ENCODE measurements at places on chromosomes 13 and 19.

DNA sequence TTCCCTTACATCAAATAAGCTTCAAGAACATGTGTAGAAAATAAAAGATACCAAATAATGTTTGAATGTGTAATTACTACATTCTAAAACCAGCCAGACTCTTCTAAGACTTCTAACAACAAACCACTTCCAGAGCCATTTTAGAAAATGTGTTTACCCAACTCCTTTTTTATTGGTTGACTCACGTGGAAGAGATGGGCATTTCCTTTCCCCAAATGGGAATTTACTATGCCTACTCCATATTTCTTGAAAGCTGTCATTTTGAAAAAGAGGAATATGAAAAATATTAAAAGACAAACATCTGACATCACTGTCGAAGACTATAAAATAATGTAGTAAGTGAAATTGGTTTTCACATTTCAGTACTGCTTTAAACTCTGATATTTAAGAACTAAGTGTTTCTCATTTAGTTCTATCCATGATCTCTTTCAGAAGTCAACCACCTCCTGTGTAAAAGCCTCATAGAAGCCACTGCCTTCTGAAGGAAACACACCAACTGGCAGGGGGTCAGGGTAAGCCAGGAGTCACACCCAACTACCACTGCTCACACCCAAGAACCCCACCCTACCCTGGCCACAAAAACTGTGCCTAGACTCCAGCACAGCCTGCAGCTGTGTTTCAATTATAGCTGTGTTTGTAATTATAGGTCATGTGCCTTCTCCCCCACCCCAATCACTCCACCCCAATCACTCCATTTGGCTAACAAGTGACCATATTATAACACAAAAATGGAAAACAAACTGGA is 86.8 kb downstream of the UBL3 start:
- DNase-seq, result no peak

DNA sequence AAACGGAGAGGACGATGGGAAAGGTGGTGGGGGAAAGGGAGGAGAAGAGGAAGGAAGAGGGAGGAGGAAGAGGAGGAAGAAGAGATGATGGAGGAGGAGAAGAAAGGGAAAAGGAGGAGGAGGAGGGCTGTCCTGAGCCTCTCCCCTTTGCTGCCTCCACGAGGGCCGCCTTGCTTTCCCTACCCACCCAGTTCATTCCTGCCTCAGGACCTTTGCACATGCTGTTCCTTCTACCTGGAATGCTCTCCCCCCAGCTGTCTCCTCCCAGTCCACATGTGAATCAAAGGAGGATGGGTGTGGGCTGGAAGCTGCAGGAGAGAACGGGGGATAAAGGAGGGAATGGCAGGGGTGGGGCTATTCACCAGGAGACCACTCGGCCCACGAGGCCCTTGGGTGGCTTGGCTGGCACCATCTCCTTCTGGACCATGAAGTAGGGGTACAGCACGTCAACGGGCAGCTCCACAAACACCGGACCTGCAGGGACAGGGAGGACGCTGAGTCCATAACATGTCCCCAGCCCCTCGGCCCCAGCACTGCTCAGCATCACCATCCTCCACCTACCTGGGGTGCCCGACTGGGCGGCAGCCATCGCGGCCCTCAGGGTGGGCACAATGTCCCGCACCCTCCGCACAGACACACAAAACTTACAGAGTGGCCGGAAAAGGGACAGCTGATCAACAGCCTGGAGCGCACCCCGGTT is 15.3 kb downstream of the SYDE1 start:
- DNase-seq, result no peak

DNA sequence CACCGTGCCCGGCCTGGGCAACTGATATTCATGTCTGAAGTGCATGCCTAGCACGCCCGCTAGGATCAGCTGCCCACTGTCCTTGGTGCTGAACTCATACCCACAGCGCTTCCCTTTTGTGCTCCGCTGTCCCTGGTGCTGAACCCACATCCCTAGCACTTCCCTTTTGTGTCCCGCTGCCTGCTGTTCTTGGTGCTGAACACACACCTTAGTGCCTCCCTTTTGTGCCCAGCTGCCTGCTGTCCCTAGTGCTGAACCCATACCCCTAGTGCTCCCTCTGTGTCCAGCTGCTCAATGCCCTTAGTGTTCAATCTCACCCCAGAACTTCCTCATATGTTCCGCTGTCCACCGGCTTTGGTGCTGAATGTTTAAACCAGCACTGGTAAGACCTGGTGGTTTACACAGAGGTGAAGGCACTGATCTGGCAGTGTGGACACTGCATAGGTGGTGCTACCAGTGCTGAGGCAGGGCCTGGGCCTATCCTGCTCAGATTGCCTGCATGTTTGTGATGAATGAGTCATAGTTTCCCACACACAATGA is 26.3 kb upstream of the SIGLEC11 start:
- no peak for DNase-seq

- DNase-seq, result no peak
Measured at GRCh38 chr19:29893606-29894284, 48.3 kb upstream of the URI1 start.

DNA sequence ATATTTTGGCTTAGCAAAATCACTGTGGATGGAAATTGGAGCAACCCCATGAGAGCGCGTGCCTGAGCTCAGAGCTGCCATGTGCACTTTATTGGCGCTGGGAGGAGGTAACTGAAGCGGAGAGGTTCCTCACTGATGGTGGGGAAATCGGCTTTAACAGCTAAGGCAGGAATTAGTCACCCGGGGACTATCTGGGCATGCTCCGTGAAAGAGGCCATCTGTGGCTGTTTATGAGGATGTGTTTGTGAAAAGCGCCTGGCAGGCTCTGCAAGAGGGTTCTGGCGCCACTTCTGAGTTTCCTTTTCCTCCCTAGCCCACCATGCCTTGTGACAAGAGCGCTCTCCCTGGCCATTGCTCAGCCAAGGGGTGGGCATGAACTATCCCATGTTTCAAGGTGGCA is 815.6 kb downstream of the UQCRFS1 start:
- no peak for DNase-seq

GRCh38 chr13:72537782-72538181 is 189.6 kb downstream of the MZT1 start:
- DNase-seq, result no peak

DNA sequence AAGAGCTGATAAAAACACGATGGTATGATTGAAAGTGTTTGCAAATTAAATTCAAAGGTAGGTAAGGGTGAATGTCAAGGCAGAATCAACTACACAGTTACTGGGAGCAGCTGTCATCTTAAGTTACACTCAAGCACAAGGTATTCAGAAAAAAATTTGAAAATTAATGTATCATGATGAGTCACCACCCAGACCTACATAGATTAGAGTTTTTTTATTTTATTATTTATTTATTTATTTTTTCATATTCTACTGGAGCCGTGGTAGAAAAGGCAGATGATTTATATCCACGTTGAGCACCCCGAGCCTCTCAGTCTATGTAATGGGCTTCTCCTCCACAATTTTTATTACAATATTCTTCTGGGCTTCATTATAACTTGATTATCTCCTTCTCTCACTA is 728.9 kb upstream of the ARGLU1 start:
- no peak for DNase-seq

GRCh38 chr19:3554254-3555083 is 2.9 kb downstream of the MFSD12 start:
- DNase-seq, result no peak

DNA sequence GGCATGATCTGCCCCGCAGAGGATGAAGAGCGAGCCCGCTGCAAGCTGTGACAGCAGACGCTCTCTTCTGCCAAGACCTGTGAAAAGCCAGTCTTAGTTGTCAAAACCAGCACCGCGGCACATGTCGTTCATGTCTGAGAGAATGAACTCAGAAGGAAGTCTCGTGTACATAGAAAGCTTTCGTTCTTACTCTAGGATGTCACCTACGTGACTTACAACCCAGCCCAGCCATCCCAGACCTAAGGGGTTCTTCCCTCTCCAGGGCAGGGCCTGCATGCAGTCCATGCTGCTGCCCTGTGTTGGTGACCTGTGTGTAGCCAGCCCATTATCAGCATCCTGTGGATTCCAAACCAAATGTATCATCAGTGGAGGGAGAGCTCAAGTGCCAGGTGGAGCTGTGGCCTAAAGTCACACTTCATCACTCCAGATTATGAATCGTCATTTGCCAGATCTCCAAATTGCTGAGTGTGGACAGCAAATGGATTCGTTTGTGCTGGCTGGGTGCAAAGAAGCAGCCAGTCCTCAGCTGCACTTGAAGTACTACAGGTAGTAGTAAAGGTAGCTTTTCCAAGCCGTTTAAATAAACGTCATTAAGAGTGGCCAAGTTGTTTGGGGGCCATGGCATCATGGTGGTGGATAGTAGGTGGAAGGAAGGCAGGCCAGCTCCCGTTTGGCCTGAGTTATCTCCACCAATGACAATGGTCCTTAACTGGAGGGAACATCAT is 73.9 kb upstream of the GPR183 start:
- DNase-seq, result no peak

GRCh38 chr19:16167055-16167454 is 6.3 kb downstream of the CIB3 start:
- no peak for DNase-seq

DNA sequence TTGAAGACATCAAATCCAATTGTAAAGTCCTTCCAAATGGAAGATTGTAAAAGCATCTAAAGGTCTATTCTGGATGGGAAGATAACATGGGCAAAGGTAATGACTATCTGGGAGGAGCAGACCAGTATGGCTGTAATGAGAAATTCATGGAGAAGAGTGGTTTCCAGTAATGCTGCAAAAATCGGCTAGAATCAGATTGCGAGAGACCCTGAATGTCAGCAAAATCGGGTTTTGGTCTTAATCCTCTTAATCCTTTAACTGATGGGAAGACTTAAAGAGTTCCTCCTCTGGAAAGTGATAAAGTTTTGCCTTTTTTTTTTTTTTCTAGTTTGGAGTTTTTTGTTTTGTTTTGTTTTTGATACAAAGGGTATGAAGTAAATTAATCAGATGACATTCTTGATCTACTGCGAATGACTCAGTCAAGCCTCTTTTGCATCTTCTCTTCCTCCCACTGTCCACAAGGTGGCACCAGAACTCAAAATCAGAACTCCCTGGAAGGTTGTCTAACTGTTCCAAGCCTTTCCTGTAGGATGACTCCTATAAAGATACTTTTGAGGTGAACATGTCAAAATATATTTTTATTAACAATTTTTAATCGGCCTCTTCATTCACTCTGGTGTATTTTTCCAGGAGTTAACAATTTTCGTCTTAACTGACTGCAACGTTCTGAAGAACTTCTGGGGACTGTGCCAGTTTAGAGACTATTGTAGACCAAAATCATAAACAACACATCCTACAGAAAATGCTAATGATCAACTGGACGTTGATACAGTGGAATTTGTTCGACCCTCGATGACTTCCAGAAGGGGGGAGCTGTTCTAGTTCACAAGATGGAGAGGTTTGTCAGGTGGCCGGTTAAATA is 213.3 kb upstream of the MIR17HG start:
- no peak for DNase-seq

DNA sequence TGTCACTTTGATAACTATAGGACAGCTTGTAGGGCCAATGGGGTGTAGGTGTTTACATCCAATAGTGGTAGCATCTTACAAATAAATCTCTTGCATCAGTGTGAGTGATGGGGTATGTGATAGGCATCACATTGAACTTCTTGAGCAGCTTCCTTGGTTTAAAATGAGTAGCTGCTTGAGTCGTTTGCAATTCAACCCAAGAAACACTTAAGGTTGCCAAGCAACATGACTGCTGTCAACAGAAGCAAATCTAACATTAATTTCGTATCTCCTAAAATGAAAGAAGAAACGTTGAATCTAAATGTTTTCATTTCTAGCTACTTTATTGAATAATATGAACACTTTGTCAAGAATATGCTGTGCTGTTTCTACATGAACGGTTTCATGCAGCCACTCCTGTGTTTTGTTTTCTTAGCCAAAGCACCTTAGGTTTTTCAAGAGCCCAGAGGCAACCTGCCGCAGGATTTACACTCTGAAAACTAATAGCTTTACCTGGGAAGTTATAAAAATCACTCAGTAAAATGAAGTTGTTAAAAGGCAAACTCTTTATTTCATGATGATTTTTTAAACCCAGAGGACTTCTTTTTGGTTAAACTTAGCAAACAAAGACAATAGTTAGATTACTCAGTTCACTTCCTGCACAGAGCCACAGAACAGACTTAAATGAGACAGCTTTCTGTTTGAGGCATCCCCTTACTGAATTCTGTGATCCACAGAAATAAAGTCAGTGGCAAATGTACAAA is 305.2 kb downstream of the MTUS2 start:
- DNase-seq, result no peak

DNA sequence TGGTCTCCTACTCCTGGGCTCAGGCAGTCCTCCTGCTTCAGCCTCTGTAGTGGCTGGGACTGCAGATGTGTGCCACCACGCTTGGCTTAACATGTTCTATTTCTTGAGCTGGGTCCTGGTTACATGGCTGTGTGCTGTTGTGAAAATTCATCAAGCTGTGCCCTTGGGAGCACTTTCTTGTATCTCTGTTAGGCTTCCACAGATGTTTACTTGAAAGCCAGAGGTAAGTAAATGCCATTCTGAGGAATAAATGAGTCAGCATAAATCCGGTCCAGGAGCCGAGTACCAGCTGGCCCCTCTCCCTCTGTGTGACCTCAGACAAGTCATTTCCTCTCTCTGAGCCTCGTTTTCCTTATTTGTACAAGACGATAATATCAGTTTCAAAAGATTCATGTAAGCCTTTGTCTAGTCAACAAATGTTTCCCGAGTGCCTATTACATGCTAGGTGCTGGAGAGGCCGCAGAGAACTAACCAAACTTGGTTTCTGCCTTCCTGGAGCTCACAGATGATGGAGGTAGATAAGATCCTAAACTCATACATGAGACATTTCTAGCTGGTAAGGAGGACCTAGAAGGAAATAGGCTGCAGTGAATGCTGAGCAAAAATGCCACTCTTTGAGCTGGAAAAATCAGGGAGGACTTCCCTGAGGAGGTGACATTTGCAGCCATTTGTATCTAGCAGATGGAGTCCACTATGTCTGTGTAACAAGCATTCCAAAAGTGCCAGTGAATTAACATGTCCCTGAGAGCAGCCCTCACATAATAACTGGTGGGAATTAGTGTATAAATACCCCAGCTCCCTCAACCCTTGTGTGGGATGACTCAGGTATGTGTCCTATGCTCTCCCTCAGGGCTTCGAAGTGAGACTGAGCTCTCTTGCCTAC is 2.7 kb upstream of the RASAL3 start:
- no peak for DNase-seq

DNA sequence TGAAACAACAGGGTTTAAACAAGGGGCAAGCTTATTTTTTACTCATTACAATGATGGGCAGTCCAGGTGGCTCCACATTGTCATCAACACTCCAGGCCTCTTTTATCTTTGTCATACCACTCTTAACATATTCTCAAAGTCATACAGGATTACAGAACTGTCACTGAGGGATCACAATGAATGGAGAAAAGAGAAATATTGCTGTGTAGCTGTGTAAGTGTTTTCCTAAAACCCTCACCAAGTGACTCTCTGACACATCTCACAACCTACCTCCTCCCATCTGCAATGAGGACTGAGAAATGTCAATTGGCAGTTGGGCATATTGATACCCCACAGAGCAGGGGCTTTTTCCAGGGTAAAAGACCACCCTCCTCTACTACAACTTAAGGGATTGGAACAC is 562.1 kb downstream of the TBC1D4 start:
- no peak for DNase-seq

- DNase-seq, result no peak
Measured at GRCh38 chr13:40530961-40531360, 135.5 kb downstream of the FOXO1 start.
